Neural cell (in vitro differentiated cells): ENCODE measurements at places on chromosomes 6 and 20. TPM values are rescaled to one million over a fixed set of nuclear protein-coding genes. Genes with fewer than 3 reads are reported as not detected.

Gene C2
- polyA plus RNA-seq: 1.2 and 1.5 TPM in 2 replicates

Gene HLA-DPA1
- polyA plus RNA-seq: not detected in 2 replicates

Gene SLC17A9
- not detected in 2 replicates for polyA plus RNA-seq

Gene HIVEP1
- polyA plus RNA-seq: 3.6 and 8.0 TPM in 2 replicates

Gene CLVS2
- polyA plus RNA-seq: 11.5 and 12.9 TPM in 2 replicates

Gene OR2H1
- polyA plus RNA-seq: not detected in 2 replicates

Gene PLEKHG1
- 2.2 and 2.6 TPM in 2 replicates for polyA plus RNA-seq

Gene HLA-DRB5
- not detected in 2 replicates for polyA plus RNA-seq

Gene BFSP1
- 1.3 and 2.3 TPM in 2 replicates for polyA plus RNA-seq

Gene MOG
- not detected in 2 replicates for polyA plus RNA-seq

Gene EHMT2
- polyA plus RNA-seq: 102 and 121 TPM in 2 replicates
